ENCODE measurements at places on chromosomes 1 and 21. TPM values are rescaled to one million over a fixed set of nuclear protein-coding genes. Genes with fewer than 3 reads are reported as not detected.

The COA6 gene
- total RNA-seq, result 24.0 TPM

The OLFM3 gene
- not detected for total RNA-seq

- no peak for DNase-seq
Observed at GRCh38 chr1:31580513-31580870, 4.2 kb downstream of the TINAGL1 start.

DNA sequence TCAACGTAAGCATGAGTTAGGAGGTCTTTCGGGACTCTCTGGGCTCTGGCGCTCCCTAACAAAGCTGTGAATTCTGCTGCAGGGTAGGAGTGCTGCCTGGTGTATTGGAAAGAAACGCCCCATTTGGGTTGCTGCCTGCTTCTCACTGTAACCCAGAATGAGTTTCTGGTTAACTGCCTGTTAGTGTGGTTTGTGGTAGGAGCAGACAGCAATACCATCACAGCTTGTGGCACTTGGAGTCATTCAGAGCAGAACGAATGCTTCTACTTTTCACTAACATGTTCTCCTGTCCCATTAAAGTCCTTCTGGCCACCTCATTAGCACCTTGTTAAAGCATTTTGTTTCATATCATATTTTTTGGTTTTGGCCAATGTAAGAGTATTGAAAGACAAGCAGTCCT, 18.1 kb downstream of the MAP3K7CL start:
- DNase-seq, result peak; percentile 75

DNA sequence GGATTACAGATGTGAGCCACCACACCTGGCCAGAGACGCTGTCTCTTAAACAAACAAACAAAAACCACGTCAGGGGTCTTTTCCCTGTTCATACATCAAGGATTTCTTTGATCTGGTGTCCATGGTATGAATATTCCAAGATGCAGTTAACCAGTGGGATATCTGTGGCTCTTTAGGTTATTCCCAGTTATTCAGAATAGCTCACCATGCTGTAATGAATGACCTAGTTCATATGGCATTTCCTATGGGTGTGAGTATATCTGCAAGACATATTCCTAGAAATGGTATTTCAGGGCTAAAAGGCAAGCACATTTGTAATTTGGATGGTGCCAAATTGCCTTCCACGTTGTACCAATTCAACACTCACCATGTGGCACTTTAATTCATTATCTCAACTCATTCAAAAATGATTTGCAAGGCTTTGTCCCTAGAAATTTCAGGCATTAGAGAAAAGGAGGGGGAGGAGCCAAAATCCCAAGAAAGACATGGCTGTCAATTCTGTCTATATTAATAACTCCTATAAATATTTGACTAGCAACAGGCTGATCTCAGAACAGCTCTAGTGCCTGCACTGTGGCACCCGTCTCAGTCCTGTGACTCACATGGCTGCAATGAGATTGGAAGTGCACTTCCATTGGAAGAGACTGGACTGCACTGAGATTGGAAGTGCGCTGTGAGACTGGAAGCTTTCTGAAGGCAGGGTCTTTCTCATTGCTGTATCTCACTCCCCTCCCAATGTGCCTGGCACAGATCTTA, 6.0 kb upstream of the STMN1 start:
- no peak for DNase-seq

DNA sequence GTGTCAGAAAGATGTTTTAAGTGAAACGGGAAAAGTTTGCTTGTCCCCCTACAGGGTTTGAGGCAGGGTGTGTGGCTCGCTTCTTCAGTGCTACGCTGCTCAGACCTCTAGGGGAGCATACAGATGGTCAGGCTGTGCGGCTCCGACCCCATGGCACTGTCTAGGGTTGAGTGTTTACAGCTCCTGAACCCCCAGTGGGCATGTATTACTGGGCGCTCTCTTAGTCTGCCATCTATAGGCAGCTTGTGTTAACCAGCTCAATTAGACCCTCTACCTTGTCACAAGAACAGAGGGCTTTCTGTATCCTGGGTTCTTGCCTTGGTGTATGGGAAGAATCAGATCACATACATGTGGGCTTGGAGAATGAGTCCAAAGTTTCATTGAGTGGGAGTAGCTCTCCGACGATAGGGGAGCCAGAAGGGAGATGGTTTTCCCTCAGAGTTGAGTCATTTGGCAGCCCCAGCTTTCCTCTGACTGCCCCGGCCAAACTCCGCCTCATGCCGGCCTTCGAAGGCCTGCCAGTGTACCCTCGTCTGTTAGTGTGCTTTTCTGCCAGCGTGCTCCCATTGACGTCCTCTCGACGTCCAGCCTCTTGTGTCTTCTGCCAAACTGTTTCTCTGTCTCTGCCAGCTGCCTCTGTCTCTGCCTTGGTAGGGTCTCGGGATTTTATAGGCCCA, 38.6 kb upstream of the ADGRL4 start:
- DNase-seq, result no peak

The ESRRG gene
- 0.52 TPM for total RNA-seq

The FHAD1 gene
- 1.3 TPM for total RNA-seq

GRCh38 chr1:77475641-77476040, 193.8 kb downstream of the AK5 start:
- peak; percentile 9 for DNase-seq

DNA sequence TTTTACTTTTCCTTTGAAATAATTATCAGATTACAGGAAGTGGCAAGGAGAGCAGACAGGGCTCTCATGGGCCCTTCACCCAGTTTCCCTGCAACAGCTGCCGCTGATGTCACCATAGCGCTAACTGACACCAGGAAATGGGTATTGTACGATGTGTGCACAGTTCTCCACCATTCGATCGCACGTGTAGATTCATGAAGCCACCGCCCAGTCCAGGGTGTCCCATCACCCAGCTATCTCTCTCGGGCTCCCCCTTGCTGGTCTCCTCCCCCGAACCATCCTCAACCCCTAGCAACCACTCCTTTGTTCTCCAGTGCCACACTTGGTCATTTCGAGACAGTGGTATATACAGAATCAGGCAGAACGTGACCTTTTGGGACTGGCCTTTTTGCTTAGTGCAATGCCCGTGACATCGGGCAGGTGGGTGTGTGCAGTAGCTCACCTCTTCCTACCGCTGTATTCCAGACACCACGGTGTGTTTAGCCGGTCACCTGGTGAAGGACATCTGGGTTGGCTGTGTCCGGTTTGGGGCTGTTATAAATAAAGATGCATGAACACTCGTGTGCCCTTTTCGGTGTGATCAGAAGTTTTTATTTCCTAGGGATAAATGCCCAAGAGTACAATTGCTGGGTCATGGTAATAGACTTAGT, 118.4 kb downstream of the CRYAA start:
- DNase-seq, result no peak

GRCh38 chr1:167504467-167504827, 13.9 kb downstream of the CD247 start:
- no peak for DNase-seq

DNA sequence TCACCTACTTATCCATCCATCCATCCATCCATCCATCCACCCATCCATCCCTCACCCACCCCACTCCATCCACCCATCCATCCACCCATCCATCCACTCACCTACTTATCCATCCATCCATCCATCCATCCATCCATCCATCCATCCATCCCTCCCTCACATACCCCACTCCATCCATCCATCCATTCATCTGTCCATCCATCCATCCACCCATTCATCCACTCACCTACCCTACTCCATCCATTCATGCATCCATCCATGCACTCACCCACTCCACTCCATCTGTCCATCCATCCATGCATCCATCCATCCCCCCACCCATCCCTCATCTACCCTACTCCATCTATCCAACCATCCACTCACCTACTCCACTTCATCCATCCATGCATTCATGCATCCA, 34.5 kb downstream of the DHRS3 start:
- DNase-seq, result no peak

- DNase-seq, result no peak
Observed at GRCh38 chr1:219081943-219082925, 91.4 kb upstream of the LYPLAL1 start.

DNA sequence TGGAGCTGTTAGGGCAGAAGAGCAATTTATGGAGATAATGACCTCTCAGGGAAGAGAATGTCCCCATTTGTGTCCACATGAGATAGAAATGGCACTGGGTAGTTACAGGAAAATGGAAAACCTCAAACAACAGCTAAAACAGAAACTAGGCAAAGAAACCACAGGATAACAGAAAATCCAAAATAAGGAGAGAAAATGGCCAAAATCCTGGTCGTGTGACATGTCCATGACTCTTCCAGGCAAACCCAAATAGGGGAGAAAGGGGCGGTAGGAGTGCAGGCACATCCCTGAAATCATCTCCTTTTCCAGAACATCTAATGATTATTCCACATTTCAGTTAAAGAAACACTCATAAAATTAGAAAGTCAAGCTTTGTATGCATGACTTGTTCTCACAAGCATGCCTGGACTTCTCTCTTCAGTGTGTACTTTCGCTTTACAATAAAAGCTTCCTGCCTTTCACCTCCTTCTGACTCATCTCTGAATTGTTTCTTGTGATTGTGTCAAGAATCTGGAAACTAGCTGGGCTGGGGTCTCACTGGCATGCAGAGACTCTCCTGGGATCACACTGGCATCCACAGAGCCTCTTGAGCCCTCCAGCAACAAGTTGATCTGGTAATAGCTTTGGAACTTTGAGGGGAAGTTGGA, 171.4 kb upstream of the ZP4 start:
- DNase-seq, result peak; percentile 94

- DNase-seq, result peak; percentile 6
Observed at GRCh38 chr1:92747735-92748134, 37.2 kb downstream of the EVI5 start.

DNA sequence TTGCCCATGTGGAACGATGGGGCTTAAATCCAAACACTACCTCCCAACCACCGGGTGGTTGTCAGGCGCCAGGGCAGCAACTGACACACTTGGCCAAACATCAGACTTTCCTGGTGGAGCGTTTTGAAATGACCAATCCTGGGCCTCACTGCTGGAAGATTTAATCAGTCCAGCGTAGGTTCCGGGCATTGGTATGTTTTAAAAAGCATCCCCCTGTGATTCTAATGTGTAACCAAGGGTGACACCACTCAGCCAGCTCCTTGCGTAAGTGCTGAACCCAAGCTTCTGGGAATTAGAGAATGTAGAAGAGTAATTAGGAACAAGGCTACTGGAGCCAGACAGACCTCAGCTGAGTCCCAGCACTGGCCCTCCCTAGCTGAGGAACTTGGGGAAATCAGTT, 44.8 kb upstream of the KAZN start:
- peak; percentile 96 for DNase-seq

The MPL gene
- not detected for total RNA-seq

The TRAF3IP3 gene
- not detected for total RNA-seq

DNA sequence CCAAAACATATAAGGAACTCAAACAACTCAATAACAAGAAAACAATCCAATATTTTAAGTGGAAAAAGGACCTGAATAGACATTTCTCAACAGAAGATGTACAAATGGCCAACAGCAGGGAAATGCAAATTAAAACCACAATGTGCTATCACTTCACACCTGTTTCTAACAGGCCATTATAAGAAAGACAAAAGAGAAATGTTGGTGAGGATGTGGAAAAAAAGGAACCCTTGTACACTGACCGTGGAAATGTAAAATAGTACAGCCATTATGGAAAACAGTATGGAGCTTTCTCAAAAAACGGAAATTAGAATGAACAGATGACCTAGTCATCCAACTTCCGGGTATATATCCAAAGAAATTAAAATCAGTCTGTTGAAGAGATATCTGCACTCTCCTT, 37.8 kb upstream of the CD2 start:
- no peak for DNase-seq

GRCh38 chr1:206521694-206522402, 14.5 kb downstream of the RASSF5 start:
- no peak for DNase-seq

The KPRP gene
- total RNA-seq, result not detected

The DDOST gene
- total RNA-seq, result 182 TPM

GRCh38 chr1:185156854-185157598, at the start of the genes SWT1 and TRMT1L:
Gene SWT1 (plus strand): TSS chr1:185157167. CDS start chr1:185160842, 3,675 bp downstream.
Gene TRMT1L (minus strand): TSS chr1:185156953. CDS start chr1:185156712, 241 bp downstream.
- DNase-seq, result peak; percentile 96

DNA sequence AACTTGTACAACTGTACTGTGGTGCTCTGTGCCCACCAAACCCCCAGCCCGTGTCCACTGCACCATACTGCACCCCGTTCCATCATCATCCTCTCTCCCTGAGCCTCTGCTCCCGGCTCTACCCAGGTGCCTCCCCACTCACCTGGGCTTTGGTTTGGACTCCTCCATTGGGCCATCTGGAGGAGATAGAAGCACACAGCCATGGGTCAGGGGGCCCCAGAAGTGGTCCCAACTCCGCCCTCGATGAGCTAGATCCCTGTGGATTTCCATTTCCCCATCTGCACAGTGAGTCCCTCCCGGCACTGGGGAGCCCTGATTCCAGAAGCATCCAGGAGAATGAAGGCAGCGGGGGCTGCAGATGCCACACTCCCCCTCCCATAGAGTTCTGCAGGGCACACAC, 10.8 kb downstream of the TNNT2 start:
- no peak for DNase-seq

- peak; percentile 81 for DNase-seq
Observed at GRCh38 chr1:88111816-88112215, 572.3 kb upstream of the PKN2 start.

GRCh38 chr1:57770772-57771171, 346.9 kb upstream of the DAB1 start:
- DNase-seq, result no peak

The CYP2J2 gene
- total RNA-seq, result 4.3 TPM

DNA sequence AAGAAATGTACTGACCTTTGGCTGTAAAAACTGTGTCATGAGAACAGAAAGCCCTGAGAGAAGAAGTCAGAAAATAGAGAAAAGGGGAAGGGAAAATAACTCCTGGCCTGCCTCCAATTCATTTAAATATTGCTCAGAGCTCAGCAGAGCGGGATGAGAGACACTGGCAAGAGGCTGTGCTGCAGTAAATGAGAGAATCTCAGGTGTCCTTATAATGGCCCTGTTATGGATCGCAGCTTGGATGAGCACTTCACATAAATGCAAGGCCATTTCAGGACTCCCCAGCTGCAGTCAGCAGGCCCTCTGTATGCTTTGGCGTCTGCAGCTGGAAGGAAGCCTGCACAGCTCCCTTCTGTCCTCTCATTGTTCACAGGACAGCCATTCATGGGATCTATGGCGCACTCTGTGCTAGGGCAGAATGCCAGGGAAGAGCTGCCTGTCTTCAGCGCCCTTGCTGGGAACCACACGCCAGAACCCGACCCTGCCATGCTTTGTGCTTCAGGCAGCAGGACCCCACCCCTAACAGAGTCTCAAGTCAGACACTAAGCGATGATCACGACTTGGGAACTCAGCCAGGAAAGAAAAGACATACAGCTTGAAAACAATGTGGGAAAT, 20.7 kb upstream of the ABCB10 start:
- no peak for DNase-seq

GRCh38 chr1:162035241-162035640, 11.6 kb upstream of the OLFML2B start:
- DNase-seq, result peak; percentile 56

The CERS2 gene
- total RNA-seq, result 119 TPM

DNA sequence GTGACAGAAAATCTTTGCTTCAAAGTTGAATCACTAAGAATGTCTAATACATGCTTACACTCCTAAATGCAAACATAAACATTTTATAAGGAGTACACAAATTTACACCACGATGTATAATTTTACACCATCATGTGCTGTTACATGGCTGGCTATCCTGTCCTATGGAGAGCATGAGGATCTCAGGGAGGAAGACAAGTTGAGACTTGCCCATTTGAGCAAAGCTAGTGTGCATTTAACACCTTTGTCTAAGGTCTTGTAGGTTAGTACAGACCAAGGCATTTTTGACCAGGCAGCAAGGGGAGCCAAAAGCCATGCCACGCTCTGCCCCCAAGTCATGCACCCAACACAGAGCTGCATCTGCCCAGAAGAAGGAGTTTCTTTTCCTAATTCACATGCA, 14.5 kb upstream of the COG2 start:
- DNase-seq, result no peak
